Stimulated activated CD4-positive, alpha-beta T cell treated with anti-CD3 and anti-CD28 coated beads, TNF-alpha, amount 100 ng/mL, for 24 hours (primary cell): ENCODE measurements at places on chromosomes 6 and 20.

DNA sequence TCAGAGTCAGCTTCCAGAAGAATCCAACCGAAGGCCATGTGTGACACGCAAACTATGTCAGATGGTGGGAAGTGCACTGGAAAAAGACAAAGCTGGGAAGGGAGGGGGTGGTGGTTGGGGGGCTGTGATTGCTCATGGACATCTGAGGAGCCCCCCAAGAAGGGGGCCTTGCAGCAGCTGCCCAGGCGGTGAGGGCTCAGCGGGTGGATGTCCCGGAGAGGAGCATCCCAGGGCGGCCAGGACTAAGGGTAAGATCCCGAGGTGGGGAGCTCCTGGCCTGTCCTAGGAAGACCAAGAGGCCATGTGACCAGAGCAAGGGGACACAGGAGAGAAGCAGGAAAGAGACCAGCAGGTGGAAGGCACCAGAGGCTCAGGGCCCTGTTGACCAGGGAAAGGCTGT lies 299.5 kb downstream of the PREX1 start:
- DNase-seq = no peak

- no peak for DNase-seq
Measured at GRCh38 chr6:19699932-19700331, 137.2 kb upstream of the ID4 start.

DNA sequence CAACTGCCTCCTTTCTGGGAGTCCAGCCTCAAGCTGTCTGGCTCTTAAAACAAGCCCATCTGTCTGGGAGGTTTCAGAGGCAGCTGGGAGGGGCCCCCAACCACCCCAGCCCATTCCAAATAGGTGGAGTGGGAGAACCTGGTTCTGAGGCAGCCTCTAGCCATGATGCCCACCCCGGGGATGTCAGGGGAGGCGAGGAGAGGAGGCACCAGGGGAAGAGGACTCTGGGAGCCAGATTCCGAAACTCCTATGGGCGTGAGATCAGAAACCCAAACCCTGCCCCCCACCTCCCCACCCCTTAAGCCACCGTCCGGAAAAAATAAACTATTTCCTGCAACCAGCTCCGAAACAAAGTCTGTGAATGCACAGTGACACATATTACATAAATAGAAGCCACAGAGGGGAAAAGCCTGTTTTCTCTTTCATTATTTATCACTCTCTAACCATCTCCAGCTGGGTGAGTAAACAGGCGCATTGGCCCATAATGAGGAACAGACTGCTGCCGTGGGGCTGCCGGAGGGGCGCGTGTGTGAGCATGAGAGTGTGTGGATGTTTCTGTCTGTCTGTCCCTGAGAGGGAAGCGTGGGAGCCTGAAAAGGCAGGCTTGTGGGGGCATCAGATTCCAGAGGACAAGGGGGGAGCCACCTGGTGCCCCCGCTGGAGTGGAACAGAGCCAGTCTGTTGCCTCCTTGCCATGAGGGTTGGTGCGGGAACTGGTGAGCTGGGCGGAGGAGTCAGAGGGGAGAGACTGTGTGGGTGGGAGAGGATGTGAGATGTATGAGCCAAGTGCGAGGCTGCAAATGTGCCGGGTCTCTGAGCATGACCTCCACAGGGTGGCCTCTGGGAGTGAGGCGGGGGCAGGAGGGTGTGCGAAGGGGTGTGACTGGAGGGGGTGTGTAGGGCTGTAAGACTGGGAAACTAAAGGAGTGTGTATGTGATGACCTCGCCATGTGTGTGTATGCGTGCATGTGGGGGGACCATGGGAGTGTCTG lies 14.3 kb upstream of the FOXP4 start:
- peak; percentile 71 for DNase-seq

DNA sequence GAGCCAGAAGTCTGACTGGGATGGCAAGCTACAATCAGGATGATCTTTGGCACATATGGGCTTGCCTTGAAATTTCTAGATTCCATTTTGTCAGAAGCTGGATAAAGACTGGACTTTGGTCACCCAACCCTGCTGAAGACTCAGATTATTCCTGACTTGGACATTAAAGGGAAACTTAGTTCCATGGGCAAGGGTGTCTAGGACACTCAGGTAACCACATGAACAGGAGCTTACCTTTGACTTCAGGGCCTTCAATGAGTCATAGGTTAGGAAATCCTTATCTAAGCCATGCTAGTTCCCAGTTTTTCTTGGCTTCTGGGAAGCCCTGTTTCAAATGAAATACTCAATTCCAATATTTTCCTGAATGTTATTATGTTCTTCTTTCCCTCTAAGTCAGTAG lies 28.5 kb upstream of the IFNGR1 start:
- no peak for DNase-seq

DNA sequence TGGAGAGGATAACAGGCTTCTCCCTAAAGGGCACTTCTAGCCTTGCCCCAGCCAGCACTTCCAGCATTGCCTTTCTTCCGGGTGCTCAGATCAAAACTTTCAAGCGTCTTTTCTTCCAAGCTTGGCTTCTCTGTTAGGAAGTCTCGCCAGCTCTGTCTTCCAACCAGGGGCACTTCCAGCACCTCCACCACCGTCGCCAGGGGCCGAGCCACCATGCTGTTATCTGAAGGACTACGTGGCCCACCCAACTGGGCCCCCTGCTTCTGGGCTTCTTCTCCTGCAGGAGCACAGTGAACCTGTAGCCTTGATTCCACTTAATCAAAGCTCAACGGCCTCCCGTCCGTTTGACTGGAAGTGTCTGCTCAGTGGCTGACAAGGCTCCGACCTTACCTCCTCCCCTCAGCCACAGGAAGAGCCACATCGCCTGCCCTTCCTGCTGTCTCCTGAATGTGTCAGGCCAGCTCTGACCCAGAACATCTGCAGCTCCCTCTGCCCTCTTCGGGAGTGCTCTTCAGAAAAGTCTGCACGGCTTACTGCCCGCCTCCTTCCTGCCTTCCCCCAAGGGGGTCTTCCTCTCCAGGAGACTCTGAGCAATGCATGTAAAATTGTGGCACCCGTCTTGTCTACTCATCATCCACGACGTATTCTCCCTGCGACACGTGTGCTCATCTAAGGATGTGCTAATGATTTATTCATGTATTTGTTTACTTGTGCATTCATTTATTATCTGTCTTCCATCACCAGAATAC lies 527.0 kb downstream of the CDH26 start:
- no peak for DNase-seq

GRCh38 chr6:4224067-4224978 lies 88.9 kb upstream of the ECI2 start:
- no peak for DNase-seq

- DNase-seq = no peak
Measured at GRCh38 chr6:26105109-26105730, 18.0 kb downstream of the HFE start.

DNA sequence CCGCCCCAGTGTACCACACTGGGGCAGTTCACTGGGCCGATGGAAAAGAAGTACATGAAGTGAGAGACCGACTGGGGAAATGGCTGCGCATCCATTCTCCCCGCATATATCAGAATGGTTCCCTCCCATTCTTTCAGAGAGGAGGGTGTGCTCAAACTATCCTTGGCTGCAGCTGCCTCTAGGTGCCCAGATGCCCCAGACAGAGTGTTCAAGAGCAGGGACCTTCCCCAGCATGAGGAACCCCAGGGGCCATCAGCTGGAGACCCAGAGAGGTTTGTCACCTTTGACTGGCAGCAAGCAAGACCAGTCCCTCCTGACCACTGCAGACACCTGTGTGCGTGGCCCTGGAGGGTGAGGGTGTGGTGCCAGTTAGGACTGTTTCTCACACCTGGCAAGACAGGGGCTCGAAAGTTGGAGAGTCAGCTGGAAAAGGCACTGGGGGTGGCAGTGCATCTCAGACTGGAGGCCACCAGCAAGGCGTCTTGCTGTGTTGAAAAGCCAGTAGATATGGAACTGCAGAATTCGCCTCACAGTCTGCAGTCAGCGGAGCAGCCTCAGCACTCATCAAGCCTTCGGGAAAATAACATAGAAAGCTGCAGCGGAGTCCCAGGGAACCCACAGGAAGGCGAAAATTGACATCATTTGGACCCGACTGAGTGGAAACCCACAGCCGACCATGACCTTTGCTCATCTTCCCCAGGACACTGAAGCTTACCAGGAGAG lies 76.7 kb downstream of the GPR6 start:
- no peak for DNase-seq

DNA sequence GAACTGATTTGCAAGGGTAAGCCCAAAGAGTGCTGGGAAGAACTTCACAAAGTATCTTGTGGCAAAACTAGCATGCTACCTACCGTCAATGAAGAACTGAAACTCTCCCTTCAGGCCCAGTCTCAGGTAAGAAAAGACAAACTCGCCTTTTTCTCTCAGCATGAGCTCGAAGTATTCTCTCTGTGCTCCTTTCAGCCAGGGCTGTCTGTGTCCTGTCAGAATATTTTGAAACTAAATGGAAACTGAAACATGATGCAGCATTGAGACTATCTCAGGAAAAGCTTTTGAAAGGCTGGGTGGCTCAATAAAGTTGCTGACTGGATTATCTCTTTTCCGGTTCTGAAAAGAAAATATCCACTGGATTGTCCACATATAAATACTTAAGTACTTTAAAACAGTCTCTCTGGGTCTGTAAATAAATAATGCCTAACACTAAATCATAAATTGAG lies 696 bp downstream of the CALHM5 start:
- no peak for DNase-seq

GRCh38 chr20:36824142-36824940 lies 50.8 kb upstream of the DSN1 start:
- DNase-seq = no peak

- no peak for DNase-seq
Measured at GRCh38 chr20:2402271-2402980, 21.7 kb downstream of the TGM6 start.

DNA sequence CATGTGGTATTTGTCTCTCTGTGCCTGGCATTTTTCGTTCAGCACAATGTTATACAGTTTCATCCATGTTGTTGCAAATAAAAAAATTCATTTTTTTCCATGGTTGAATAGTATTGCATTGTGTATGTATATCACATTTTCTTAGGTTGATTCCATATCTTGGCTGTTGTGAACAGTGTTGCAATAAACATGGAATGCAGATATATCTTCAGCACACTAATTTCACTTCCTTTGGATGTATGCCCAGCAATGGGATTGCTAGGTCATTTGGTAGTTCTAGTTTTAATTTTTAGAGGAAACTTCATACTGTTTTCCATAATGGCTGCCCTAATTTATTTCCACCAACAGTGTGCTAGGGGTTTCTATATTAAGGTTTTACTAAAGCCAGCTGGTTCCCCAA lies 52.6 kb downstream of the GFRAL start:
- no peak for DNase-seq

- no peak for DNase-seq
Measured at GRCh38 chr6:113077794-113078193, 730.7 kb downstream of the RFPL4B start.

GRCh38 chr6:37024656-37025337 lies 19.3 kb downstream of the FGD2 start:
- peak; percentile 18 for DNase-seq

DNA sequence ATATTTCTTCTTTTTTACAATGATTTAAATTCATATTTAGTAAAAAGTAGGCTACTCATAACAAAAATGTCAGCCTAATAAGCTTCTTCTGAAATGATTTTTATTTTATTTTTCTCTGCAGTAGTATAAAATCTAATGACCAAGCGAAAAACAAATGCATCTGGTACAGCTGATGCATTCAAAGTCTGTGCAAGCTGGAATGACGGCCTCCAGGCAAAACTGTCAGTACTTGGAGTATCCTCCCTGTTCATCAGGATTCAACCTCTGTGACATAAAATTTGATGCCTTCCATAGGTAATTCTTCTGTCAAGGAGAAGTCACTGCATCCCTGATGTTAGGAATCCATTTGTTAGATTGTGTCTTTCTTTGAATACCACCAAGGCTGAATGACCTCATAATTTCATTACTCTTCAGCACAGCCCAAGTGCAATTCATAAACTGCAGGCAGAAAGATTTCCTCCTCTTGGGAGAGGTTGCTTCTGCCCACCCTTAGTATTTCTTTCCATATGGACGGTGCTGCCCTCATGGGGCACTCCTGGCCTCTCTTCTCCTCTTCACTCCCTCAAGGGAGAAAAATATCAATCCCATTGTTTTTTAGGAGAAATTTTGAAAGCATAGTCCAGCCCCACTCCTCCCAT lies 146.4 kb upstream of the STXBP5 start:
- no peak for DNase-seq

DNA sequence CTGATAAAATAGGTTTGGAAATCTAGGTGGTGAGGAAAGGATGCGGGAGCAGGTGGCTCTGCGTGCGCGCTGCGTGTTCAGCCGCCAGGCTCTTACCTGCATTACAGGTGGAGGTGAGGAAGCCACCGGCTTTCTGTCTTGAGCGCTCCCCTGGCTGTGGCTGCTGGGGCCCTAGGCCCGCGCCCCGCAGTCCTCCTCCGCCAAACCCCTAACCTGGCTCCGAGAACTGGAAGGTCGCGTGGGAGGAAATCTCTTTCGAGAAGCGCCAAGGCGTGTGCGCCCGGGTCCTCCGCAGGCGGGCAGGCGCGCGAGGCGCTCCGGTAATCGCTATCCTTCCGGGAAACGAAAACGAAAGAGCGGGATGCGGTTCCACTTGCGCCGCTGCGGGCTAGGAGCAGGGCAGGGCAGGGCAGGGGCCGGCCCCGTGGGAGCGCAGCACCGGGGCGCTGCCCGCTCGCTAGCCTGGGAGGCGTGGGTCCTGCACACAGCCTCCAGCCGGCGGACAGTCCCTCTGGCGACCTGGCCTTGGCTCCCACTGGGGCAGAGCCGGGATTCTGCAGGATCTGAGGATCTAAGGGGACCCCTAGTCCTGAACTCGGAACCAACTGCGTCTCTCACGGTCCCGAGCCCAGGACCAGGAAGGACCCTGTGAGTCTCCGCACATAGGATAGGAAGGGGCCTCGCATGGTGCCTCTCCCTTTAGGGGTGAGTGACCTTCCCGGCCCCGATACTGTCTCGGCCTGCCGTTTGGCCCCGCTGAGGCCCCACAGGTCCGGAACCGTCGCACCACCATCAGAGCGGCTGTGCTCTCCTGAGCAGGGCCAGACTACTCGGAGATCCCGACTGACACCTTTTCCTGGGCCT lies at the start of gene ETV7:
Gene ETV7 (minus strand): TSS at position 230 of the 864 bp plus-strand sequence. CDS start 128 bp downstream, at position 102.
- peak; percentile 37 for DNase-seq

GRCh38 chr6:50990750-50991446 lies 172.2 kb downstream of the TFAP2B start:
- no peak for DNase-seq

DNA sequence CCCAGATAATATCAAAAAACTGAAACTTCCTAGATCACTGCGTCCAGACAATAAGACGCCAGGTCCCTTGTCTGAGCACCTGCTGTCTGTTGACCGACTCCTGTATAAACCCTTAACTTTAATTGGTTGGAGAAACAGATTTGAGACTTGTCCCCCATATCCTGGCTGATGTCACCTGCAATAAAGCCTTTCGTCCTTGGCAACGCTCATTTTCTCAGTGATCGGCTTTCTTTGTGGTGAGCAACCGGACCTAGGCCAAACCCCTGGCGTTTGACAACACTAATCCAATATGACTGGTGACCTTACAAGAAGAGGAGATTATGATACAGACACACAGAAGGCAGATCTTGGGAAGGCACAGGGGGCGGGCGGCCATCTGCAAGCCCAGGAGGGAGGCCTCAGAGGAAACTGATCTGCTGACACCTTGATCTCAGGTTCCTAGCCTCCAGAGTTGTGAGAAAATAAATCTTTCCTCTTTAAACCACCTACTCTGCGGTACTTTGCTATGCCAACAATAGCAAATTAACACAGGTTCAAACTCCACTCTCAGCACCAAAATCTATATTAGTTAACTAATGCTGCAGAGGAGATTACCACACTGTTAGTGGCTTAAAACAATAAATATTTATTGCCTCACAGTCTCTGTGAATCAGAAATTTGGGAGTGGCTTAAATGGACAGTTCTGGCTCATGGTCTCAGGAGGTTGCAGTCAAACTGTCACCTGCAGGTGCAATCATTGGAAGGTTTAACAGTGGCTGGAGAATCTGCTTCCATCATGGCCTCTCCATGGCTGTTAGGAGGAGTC lies 178.7 kb downstream of the OTOR start:
- DNase-seq = no peak
